ENCODE measurements at places on chromosomes 2 and 18.

DNA sequence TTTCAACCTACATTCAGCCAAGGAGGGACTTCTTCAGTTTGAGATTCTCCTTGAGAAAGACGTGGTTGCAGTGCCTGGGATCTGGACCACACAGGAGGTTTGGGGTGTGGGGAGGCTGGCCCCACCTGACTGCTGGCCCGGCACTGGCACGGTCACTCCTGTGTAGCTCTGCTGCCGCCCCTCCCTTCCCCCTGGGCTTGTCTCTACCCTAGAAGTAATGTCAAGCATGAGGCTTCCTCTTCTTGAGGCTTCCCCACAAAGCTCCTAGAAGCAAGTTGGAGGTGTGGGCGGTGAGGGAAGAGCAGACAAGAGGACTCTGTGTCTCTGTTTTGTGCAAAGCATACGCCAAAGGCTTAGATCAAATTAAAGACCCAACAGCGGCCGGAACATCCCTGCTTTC is 8.7 kb downstream of the KLHL29 start:
- no peak for DNase-seq

GRCh38 chr2:157696036-157696435 is 67.4 kb upstream of the ACVR1C start:
- DNase-seq: peak; percentile 45

GRCh38 chr2:37890893-37891495 is 34.1 kb upstream of the RMDN2 start:
- no peak for DNase-seq

DNA sequence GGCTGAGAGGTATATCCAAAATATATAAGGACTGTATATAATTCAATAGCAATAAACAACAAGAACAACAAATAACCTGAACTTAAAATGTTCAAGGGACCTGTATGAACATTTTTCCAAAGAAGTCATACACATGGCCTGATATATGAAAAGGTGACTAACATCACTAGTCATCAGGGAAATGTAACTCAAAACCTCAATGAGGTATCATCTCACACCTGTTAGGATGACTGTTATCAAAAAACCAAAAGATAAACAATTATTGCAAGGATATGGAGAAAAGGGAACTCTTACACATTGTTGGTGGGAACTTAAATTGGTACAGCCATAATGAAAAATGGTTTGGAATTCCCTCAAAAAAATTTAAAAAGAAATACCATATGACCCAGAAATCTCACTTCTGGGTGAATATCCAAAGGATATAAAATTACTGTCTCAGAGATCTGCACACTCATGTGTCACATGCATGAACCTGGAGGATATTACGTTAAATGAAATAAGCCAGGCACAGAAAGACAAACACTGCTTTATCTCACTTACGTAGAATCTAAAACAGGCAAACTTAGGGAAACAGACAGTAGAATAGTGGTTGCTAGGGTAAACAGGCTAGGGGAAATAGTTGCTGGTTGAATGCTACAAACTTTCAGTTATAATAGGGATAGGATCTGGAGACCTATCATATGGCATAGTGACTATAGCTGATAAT is 334.5 kb upstream of the MMADHC start:
- no peak for DNase-seq

GRCh38 chr2:714005-714741 is 37.0 kb upstream of the TMEM18 start:
- no peak for DNase-seq

DNA sequence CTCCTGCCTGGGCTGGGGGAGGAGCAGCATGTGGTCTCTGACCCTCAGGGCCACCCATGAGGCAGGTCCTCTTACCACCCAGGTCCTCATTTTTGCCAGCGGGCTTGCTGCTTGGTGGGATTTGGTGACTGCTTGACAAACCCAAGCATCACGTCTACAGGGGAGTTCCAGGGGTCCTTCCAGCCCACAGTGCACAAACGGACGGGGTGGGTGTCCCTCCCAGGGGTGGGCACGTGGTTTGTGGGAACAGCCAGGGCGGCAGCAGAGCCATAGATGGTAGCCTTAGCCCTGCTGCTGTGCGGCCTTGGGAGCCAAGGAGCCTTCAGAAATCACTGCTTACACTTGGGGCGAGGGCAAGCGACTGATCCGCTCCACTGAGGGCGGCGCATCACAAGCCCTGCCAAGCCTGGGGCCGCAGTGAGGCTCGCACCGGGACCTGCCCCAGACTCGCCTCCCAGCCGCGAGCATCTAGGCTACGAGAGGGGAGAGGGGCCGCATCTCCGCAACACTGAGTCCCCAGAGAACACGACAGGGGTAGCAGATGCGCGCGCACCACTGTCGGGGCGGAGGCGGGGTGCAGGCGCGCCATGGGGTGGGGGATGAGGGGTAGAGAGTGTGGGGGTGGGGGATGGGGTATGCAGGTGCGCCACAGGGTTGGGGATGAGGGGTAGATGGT is 36.9 kb downstream of the SNED1 start:
- no peak for DNase-seq

GRCh38 chr18:40576507-40577115 is 1378.4 kb upstream of the PIK3C3 start:
- DNase-seq: no peak

DNA sequence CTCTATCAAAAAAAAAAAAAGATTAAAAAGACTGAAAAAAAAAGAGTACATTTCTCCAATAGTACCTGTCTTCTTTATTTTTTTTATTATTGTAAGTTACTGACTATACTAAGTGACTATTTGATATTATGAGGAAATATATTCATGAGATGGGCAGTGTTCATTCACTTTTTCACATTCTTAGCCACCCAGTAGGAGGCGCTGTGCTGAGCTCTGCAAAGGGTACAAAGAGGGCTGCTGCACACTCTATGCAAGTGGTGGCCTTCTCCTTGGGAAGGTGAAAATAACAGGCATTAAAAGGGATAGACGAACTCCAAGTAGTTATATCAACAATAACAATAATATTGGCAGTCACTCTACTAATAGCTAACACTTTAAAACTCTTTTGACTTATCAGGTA is 1034.9 kb upstream of the FANCL start:
- no peak for DNase-seq

- DNase-seq: no peak
These were observed 220.5 kb downstream of the PMAIP1 start for GRCh38 chr18:60120231-60120750.

GRCh38 chr2:62304429-62305417 is 108.8 kb downstream of the B3GNT2 start:
- DNase-seq: no peak

DNA sequence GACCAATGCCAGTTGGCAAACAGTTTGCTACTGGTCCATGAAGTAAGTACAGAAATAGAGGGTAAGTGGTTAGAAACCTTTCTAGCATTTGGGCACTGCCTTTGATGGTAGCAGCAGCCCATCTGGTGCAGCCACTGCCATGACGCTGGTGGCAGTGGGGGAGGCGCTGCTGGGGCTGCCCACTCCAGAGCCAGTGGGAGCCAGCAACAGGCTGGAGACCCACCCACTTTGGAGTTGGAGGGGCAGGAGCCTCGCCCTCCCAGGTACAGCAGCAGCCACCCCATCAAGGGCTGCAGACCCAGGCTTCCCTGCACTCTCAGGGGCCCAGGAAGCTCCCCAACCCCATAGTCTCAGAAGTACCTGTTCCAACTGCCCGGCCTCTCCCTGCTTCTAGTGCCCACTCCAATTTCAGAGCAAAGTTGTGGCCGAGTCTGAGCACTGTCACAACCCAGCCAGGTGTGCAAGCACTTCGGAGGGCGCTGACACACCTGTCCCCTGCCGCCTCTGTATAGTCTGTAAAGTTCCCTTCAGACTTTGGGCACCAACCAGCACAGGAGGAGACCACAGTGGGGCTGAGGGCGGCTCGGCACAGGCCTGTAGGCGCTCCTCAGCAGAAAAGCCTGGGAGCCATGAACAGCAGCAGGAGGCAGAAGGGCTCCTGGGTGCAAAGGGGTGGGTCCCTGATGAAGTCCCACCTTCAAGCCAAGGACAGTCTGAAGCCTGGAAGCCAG is 125.6 kb upstream of the CCDC150 start:
- no peak for DNase-seq

- DNase-seq: no peak
These were observed 372.5 kb downstream of the CBLN2 start for GRCh38 chr18:72171596-72171995.

GRCh38 chr2:45929674-45930395 is 278.4 kb downstream of the PRKCE start:
- no peak for DNase-seq

DNA sequence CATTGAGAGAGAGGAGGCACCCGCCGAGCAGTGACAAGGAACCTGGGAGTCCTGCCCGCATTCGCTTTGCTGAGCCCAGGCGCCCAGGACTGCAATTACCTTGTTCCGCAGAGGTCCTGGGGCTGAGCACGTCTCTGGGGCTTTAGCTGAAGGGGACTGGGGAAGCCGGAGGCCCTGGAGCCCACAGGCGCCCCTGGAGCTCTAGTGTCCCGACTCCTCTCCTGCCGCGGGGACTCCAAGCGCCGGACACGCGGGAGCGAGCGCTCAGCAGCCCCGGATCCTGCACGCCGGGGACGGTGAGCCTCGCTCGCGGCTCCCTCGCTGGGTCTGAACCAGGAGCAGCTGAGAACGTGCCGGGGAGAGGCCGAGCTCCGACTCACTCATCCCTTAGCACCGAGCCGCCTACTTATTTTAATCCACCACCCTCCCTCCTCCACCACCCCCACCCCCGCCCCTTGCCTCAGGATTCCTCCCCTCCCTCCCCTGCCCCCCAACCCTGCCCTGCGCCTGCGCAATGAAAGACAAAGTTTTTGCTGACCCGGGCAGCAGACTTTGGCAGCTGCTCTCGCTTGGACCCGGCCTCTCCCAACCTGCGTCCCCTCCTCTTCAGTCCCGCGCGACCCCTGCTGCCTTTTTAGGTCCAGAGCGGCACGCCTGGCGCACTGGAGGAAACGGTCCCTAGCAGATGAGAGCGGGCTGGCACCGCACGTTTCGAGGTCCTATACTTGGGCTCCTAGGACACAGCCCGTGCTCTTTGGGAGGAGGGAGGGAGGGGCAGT is at the start of gene OSR1:
OSR1 (minus strand) TSS at position 382 of the 779 bp plus-strand sequence. CDS start 4,818 bp downstream, outside the sequence.
- DNase-seq: no peak

DNA sequence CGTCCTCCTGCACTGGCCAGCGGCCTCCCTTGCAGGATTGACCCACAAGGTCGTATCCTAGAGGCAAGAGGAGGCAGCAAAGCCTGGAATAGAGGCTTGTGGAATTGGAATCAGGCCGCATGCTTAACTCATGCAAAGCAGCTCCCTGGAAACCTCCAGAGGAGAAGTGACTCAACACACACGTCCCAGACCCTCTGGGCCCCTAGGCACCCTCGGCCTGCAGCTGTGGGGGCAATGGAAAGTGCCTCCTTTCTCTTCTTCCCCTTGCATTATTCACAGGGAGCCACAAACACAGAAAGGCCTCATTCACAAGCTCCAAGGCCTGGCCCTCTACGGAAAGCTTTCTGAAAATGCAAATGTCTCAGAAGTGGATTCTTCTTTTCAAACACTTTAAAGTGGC is 19.6 kb downstream of the SPATA3 start:
- DNase-seq: no peak

GRCh38 chr2:150787353-150788093 is 300.1 kb upstream of the RND3 start:
- DNase-seq: no peak

DNA sequence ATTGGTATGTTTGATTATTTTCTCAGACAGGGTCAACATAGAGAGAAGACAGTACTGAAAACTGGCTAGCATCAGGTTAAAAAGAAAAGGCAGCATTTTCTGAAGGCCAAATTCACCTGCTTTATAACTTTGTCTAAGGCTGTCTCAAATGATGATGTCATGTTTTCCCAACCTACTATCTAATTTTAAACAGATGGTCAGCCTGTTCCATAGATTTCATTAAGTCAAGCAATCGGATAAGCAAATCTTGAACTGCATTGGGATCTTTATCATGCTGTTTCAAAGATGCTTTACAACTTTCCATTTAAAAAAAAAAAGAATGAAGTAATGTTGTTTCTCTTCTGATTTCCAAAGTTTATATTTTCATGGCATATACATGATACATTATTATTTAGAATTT is 56.3 kb upstream of the SPOPL start:
- no peak for DNase-seq

DNA sequence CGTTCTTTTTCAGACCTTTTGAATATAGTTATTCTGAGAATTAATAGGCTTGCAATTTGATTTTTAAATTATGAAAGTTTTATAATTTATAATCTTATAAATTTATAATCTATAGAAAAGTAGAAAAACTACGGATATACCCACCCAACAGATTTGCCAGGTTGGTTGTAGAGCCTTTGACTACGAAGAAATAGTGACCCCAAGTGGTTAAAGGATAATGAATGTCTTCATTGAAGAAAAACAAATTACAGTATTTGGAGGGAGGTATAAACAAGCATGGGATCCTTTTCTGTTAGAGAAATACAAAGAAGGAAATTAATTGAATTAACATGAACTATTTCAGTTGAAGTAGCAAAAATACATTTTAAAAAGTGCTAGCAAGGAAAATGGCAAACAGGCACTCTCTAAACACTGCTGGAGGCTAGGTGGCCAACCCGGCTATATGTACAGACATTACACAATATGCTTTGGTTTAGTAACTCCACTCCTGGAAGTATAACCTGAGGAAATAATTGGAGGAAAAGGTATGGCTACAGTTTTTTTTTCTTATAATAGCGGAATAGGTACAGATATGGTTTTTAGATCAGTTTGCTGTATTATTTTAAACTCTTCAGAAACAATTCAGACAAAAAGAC is 110.9 kb downstream of the MIB1 start:
- no peak for DNase-seq

DNA sequence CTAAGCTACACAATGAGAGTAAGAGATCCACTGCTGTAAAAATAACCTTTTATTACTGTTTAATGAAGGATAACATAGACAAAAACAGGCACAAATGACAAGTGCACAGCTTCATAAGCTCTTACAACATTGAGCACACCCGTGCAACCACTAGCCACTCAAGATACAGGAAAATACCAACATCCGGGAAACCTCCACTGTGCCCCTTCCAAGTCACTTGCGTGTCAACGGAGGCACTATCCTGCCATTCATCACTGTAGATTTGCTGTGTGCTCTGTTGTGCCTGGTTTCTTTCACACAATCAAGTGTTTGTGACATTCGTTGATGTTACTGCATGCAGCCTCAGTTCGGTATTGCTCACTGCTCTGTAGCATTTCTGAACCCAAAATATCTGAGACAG is 292.9 kb upstream of the MYT1L start:
- DNase-seq: no peak

- DNase-seq: no peak
These were observed 40.5 kb downstream of the PTPRM start for GRCh38 chr18:7607540-7608173.

DNA sequence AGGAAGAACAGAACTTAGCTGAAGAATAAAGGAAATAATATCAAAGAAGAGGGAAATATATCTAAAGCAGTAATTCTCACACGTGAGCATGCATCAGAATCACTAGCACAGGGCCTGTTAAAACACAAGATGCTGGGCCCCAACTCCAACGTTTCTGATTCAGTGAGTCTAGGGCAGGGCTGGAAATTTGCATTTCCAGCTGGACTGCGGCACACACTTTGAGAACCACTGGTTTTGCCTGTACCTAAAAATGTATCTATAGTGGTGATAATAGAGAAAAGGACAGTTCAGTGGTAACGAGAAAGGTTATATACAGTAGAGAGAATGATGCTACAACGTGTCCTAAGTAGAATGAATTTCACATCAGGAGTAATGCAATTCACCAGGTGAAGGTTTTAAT is 11.2 kb downstream of the REV1 start:
- DNase-seq: no peak

- peak; percentile 31 for DNase-seq
These were observed 135.8 kb downstream of the TCF4 start for GRCh38 chr18:55452123-55452611.

Data from GM04503 (cell line).